ENCODE measurements at places on chromosomes 6 and 20.

GRCh38 chr6:148231572-148231971, 111.1 kb upstream of the SASH1 start:
- peak; percentile 86 for DNase-seq

GRCh38 chr6:7438011-7438410, 48.4 kb downstream of the RIOK1 start:
- DNase-seq, result no peak

DNA sequence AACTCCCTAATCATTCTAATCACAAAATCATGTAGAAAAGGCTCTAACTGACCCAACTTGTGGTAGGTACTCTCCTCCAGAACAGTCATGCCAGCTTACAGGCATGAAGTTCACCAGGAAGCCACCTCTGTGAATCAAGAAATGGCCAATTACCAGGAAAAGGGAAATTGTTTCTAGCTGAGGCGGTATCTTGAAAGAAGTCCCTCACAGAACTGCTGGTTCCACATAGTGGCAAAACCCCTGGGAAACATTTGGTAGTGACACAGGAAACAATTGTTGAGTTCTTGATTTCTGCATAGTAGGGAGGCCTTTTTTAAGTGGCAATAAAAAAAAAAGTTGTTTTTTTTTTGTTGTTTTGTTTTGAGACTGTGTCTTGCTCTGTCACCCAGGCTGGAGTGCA, 3.4 kb upstream of the ZHX3 start:
- no peak for DNase-seq

DNA sequence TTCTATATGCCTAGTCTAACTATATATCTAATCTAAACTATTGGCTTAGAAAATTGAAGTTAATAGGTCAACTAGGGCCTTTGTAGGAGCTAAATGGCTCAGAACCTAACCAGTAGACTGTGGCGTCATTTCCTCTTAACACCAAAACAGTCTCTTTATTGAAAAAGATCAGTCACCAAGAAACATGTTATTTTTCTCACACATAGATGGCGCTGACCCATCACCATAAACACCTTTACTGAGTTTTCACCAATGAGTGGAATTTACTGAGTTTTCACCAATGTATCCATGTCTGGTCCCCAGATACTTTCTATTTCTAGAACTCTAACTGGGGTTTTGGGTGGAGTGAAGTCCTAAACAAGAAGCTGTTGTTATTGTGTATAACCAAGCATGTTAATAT, 636.0 kb downstream of the BCKDHB start:
- DNase-seq, result peak; percentile 60

GRCh38 chr20:5919626-5920544, 30.4 kb downstream of the TRMT6 start:
- DNase-seq, result no peak

DNA sequence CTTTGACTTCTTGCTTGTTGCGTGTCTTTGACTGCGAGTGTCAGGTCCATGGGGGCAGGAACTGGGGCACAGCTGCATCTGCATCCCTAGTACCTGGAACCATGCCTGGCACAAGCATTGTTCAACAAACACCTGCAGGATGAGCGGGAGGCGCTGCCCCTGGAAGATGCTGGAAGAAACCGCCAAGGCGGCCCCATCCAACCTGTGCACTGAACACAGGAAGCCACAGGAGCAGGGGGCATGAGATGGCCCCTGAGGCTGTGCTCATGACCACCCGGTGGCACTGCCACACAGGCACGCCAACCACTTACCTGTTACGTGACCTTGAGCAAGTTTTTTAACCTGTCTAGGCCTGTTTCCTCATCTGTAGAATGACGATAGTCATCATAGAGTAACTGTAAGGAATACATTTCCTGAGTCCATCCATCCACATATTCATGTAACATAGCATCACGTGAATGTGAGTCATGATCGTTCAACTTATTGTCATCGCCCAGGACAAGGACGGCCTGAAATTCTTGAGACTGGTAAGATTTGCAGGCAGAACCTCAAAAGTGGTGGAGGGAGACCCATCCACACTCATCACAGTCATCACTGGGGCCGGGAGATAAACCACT, 374.2 kb downstream of the PREX1 start:
- no peak for DNase-seq

DNA sequence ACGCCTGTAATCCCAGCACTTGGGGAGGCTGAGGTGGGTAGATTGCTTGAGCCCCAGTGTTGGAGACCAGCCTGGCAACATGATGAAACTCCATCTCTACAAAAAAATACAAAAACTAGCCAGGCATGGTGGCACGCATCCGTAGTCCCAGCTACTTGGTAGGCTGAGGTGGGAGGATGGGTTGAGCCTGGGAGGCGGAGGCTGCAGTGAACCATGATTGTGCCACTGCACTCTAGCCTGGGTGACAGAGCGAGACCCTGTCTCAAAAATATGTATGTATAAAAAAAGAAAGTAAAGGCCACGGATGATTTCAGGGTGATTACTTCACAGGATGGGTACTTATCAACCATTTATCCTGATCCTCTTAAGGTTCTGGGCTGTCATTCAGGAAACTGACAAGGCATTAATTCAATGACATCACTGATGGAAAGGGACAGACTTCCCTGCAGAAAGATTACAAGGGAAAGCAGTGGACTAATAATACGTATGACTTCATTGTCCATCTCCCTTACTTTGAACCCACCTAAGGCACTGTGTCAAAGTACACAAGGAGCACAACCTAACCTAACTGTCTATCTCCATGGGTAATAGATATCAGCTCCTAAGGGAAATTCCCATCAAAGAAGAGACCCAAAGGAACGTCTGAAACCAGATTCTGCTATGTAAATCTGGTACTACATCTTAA, 61.2 kb downstream of the ZMYND8 start:
- DNase-seq, result no peak

DNA sequence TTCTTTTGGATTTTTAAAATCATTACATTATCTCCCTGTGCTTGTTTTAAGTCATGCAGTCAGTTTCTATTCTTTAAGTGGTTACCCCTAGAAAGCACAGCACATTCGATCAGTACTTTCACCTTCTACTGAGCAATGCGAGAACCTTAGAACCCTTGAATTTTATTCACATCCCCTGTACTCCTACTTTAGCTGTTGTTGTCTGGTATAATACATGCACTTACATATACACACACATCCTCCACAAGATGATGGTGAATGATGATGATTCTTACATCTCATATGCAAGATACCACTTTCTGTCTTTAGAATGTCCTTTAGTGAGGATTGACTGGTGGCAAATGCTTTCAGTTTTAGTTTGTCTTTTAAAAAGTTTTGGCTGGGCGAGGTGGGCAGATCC, 5.7 kb downstream of the CDC40 start:
- no peak for DNase-seq

DNA sequence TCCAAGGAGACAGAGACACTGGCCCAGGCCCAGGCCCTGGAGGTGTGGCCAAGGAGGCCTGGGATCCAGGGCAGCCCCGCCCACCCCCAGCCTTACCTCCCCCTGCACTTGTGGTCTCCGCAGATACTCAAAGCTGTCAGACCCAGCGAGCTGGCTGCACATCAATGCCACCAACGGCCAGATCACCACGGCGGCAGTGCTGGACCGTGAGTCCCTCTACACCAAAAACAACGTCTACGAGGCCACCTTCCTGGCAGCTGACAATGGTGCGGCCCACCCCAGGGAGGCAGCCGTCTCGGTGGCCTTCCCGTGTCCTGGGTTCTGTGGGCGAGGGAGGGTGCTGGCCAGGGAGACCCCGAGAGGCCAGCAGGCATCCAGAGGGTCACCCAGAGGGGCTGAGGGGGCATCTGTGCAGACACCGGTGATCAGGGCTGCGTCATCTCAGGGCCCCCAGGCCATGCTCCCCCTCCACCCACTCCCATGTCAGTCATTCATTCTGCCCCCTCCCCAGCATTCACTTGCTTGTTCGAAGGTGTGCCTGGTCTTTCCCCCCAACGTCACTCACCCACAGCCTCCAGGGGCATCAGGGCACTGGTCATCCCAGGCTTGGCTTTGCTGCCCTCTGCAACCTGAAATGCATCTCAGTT, 141.3 kb downstream of the TAF4 start:
- no peak for DNase-seq

DNA sequence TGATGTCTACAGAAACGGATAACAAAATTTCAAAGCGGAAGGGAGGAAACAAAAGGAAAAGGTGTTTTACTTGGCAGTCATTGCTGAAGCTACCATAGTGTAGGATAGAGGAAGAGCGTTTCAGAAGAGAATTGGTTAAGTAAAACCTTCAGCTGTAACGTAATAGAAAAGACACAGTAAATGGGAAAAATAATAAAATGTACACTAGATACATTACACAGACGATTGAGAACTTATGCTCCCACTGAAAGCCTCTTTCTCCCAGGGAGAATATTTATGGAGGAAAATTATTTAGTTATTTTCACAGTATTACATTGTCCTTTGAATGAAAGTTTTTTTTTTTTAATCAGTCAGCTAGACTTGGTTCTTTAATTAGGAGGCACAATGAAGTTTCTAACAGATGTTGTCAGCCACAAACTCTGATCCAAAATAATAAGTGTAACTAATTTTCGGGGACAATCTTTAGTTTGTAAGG, 90.7 kb upstream of the PRDM1 start:
- no peak for DNase-seq

- no peak for DNase-seq
These were observed 103.5 kb upstream of the SIM1 start for GRCh38 chr6:100568255-100568654.

DNA sequence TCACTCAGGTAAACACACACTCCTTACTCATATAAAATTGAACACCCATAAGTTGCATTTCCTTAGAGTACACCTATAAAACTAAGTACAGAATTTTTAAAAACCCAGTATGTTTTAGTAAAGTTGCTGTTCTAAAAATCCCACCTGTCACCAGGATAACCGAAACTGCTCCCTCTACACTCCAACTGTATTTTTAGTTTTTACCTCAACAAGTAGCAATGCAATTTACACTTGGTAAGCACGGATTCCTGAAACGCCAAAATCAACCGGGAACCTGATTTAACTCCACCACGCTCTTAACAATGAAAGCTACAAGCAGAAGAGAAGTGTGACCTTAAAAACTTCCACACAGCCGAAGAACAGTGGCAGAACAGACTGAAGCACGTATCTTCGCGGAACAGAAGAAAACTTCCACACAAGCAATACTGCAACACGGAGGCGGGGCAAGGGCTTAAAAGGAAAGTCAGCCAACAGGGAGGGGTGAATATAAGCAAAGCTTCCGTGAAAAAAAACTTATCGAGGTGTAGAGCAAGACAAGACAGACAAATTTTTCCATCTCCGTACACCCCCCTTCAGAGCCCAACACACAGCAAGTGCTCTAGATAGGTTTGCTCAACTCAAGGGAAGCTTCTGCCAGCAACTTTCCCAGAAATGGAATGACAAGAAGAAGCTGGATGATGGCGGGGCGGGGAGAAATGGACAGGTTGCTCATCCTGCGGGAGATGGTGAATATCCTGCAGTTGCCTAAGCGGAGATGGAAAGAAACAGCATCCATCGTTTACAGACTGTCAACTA, 1.4 kb downstream of the STAU1 start:
- DNase-seq, result peak; percentile 25

- no peak for DNase-seq
These were observed 51.9 kb downstream of the ERMARD start for GRCh38 chr6:169803271-169803811.

GRCh38 chr6:125294036-125294435, 7.7 kb downstream of the HDDC2 start:
- DNase-seq, result no peak

- no peak for DNase-seq
These were observed 56.2 kb upstream of the UFL1 start for GRCh38 chr6:96465321-96465903.

DNA sequence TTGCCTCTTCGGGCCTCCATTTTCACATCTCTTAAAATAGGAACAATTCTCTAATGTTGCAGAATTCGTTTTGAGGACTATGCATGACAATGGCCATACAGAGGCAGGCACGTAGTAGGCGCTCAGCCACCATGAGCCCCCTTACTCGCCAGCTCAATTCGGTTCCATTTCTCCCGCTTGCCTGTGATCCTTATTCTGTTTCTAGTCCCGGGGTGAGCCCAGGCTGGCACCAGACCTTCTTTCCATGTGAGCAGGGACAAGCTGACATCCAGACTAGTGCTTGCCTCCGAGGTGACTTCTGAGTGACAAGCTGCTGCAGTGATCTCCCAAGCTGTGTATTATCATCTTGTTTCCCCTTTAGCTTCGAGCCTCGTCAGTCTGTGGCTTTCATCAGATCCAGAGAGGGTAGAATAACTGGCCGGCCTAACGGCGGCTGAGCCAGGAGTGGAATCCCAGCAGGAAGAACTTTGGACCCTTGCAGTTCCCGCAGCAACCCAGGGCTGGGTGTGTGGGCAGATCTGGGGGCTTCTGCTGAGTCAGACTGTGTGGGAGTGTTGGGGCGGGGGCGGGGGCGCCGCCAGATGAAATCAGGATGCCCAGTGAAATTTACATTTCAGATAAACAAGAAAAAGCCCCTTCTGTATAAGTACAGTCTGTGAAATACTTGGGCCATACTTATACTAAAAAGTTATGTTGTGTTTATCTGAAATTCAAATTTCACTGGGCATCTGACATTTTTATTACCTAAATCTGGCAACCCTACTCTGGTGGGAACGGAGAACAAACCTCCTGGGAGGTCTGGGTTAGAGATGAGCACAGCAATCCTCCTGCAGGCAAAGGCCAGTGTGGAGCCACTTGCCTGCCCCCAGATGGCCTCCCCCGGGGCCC, 10.9 kb downstream of the BANF2 start:
- peak; percentile 21 for DNase-seq

DNA sequence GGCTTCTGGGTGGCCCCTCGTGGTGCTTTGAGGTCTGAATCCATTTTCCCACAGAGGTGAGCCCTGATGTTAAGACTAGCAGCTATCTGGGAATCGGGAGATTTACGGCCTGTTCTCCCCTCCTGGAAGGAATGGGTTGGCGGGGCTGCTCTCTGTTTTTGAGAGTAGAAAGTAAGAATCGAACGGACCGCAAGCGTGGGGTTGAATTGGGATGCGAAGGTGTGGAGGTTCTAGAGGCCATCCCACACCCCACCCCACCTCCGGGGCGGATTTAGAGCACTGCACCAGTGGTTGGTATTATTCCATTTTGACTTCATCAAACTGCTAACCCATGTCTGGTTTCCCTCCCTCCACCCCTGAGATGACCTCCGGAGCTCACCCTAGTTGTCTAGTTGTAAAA, 11.5 kb downstream of the PYGB start:
- no peak for DNase-seq

- no peak for DNase-seq
These were observed 10.2 kb upstream of the BEND6 start for GRCh38 chr6:56944661-56945060.

GRCh38 chr6:150535151-150535804, 64.4 kb upstream of the PLEKHG1 start:
- no peak for DNase-seq

DNA sequence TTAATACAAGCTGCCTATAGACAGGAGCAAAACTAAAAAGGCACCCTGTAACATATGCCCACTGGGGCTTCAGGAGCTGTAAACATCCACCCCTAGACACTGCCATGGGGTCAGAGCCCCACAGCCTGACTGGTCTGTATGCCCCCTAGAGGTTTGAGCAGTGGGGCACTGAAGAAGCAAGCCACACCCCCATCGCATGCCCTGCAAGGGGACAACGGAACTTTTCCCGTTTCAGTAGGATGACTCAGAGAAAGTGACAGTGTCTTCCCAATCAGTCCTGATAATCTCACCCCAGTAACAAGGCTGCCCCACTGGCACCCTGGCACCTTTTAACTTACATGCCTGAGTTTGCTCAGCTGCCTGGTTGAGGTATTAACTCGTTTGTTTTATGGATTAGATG, 35.9 kb downstream of the BEND3 start:
- DNase-seq, result no peak

All from fibroblast of skin of right quadriceps (primary cell).